A549 treated with DMSO at 1 μM for 4 hours (cell line): ENCODE measurements at places on chromosomes 1 and 21. TPM values are rescaled to one million over a fixed set of nuclear protein-coding genes. Genes with fewer than 3 reads are reported as not detected.

The ATP6V0B gene
- 104 to 166 TPM (median 140 TPM) in 5 replicates for total RNA-seq

The GNAT2 gene
- 0.13 to 0.20 TPM (median 0.18 TPM) in 3 of 5 replicates, not detected in the others for total RNA-seq

The PIK3R3 gene
- 0.77 to 1.0 TPM (median 0.89 TPM) in 5 replicates for total RNA-seq

The B3GALT2 gene
- not detected in 5 replicates for total RNA-seq

The MMP23B gene
- 0.52 to 1.0 TPM (median 0.83 TPM) in 5 replicates for total RNA-seq

The PRDM16 gene
- total RNA-seq, result 0.10 to 0.30 TPM (median 0.21 TPM) in 5 replicates

The EFNA1 gene
- 30.6 to 50.0 TPM (median 37.3 TPM) in 5 replicates for total RNA-seq

The NUF2 gene
- 24.1 to 31.6 TPM (median 28.7 TPM) in 5 replicates for total RNA-seq

The MX2 gene
- total RNA-seq, result 0.02 to 0.08 TPM (median 0.07 TPM) in 4 of 5 replicates, not detected in the other

The RHD gene
- not detected in 5 replicates for total RNA-seq

The DENND1B gene
- 2.7 to 3.8 TPM (median 3.6 TPM) in 5 replicates for total RNA-seq

The SH2D2A gene
- 3.9 to 5.1 TPM (median 4.7 TPM) in 5 replicates for total RNA-seq

The KRTAP7-1 gene
- not detected in 5 replicates for total RNA-seq

The SELENBP1 gene
- 5.8 to 6.2 TPM (median 5.8 TPM) in 5 replicates for total RNA-seq

The DDOST gene
- 193 to 207 TPM (median 202 TPM) in 5 replicates for total RNA-seq

The FLG2 gene
- total RNA-seq, result not detected in 5 replicates

The FMO3 gene
- total RNA-seq, result not detected in 5 replicates

The FABP3 gene
- total RNA-seq, result not detected in 5 replicates

The DTL gene
- total RNA-seq, result 23.2 to 29.2 TPM (median 26.3 TPM) in 5 replicates

The CDC7 gene
- total RNA-seq, result 4.6 to 7.4 TPM (median 6.6 TPM) in 5 replicates

The CGN gene
- total RNA-seq, result 1.2 to 1.5 TPM (median 1.3 TPM) in 5 replicates

The ZNF648 gene
- total RNA-seq, result not detected in 5 replicates

The CRP gene
- not detected in 5 replicates for total RNA-seq

The ST6GALNAC3 gene
- total RNA-seq, result 0.31 to 1.2 TPM (median 0.63 TPM) in 5 replicates

The TRIM63 gene
- total RNA-seq, result not detected in 5 replicates

The ROR1 gene
- 12.3 to 15.2 TPM (median 13.1 TPM) in 5 replicates for total RNA-seq

The EFCAB7 gene
- 2.3 to 4.2 TPM (median 3.4 TPM) in 5 replicates for total RNA-seq

The PTPN7 gene
- 0.05 to 0.11 TPM in 2 of 5 replicates, not detected in the others for total RNA-seq

The MKNK1 gene
- 16.5 to 20.6 TPM (median 18.8 TPM) in 5 replicates for total RNA-seq

The RAB25 gene
- total RNA-seq, result 0.14 TPM in 1 of 5 replicates, not detected in the others

The MANEAL gene
- 24.1 to 27.2 TPM (median 26.6 TPM) in 5 replicates for total RNA-seq

The SKI gene
- 19.8 to 26.8 TPM (median 24.1 TPM) in 5 replicates for total RNA-seq

The ZNF669 gene
- 3.4 to 4.5 TPM (median 4.2 TPM) in 5 replicates for total RNA-seq

The SH2D1B gene
- total RNA-seq, result 0.03 to 0.15 TPM (median 0.11 TPM) in 5 replicates

The ALX3 gene
- not detected in 5 replicates for total RNA-seq

The PI4KB gene
- 25.1 to 32.4 TPM (median 30.0 TPM) in 5 replicates for total RNA-seq

The CBR3 gene
- total RNA-seq, result 12.3 to 16.7 TPM (median 14.1 TPM) in 5 replicates

The SLC30A10 gene
- 0.02 to 0.08 TPM in 2 of 5 replicates, not detected in the others for total RNA-seq

The SLC50A1 gene
- 34.2 to 39.1 TPM (median 35.5 TPM) in 5 replicates for total RNA-seq

The GJC2 gene
- 0.28 to 0.42 TPM (median 0.39 TPM) in 5 replicates for total RNA-seq

The NLRP3 gene
- not detected in 5 replicates for total RNA-seq

The PIK3CD gene
- 8.8 to 11.9 TPM (median 11.5 TPM) in 5 replicates for total RNA-seq

The RNF186 gene
- total RNA-seq, result not detected in 5 replicates

The KRTAP10-5 gene
- not detected in 5 replicates for total RNA-seq

The SPRR2G gene
- total RNA-seq, result not detected in 5 replicates

The UTS2 gene
- total RNA-seq, result 0.73 TPM in 1 of 5 replicates, not detected in the others

The IARS2 gene
- 95.0 to 115 TPM (median 108 TPM) in 5 replicates for total RNA-seq

The CAP1 gene
- 208 to 265 TPM (median 230 TPM) in 5 replicates for total RNA-seq
